ENCODE measurements at places on chromosomes 4 and X. TPM values are rescaled to one million over a fixed set of nuclear protein-coding genes. Genes with fewer than 3 reads are reported as not detected.
A peak's percentile ranks its signal among the peaks of the same experiment; 100 is the strongest.

DNA sequence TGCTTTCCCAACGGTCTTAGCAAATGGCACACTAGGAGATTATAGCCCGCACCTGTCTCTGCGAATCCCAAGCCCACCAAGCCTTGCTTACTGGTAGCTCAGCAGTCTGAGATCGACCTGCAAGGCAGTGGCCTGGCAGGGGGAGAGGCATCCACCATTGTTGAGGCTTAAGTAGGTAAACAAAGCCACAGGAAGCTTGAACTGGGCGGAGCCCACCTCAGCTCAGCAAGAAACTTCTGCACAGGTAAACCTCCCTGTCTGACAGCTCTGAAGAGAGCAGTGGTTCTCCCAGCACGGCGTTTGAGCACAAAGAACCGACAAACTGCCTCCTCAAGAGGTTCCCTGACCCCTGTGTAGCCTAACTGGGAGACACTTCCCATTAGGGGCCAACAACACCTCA, 42.8 kb downstream of the BRWD3 start:
- DNase-seq = no peak

Gene GC
- not detected for total RNA-seq

- no peak for DNase-seq
Measured at GRCh38 chr4:182449930-182450439, 206.8 kb downstream of the TENM3 start.

- DNase-seq = no peak
Measured at GRCh38 chr4:96603641-96604040, 763.7 kb downstream of the PDHA2 start.

DNA sequence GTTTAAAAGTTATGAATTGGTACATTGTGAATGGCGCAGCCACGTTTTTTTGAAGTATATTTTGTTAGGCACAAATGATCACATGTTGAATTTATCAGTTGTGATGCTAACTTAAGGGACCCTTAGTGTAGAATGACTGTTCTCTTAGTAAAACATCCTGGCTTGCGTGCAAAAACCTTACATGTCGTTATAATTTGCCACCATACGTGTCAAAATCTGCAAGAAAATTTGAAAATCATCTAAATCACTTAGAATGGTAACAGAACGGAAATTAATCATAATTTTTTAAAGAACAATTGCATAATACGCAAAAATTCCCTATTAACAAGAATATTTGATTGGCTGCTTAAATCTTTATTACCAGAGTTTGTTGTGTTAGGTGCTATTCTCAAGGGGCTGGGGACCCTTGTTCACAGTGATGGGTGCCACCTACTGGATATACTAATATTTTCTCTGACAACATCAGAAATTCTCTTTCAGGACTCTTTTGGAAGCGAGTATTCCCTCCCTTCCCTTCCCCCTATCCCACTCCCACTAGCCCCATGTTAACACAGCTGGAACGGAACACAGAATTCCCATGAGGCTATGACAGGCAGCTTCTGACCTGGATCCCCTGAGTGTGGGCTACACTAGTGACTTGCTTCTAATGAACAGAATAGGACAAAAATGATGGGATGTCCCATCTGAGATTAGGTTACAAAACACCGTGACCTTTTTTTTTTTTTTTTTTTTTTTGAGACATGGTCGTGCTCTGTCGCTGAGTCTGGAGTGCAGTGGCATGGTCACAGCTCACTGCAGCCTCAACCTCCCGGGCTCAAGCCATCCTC, 71.8 kb downstream of the SUPT20HL2 start:
- DNase-seq = no peak

DNA sequence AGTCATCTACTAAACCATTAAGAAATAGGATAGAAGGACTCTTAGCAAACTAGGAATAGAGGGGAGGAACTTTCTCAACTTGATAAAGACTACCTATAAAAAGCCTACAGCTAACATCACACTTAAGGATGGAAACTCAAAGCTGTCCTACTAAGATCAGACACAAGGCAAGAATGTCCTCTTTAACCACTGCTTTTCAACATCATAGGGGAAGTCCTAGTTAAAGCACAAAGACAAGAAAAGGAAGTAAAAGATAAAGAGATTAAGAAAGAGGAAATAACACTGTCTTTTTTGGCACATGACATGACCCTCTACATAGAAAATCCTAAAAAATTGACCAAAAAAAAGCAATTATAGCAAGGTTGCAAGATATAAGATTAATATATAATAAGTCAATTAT, 136.6 kb downstream of the FBXW7 start:
- no peak for DNase-seq

Gene USP17L20
- total RNA-seq = not detected

GRCh38 chrX:20861113-20861512, 513.1 kb upstream of the CNKSR2 start:
- DNase-seq = no peak

Gene H2BW2
- total RNA-seq = not detected

Gene DCAF8L2
- not detected for total RNA-seq

Gene IGSF1
- 0.29 TPM for total RNA-seq

Gene DDX53
- total RNA-seq = not detected

DNA sequence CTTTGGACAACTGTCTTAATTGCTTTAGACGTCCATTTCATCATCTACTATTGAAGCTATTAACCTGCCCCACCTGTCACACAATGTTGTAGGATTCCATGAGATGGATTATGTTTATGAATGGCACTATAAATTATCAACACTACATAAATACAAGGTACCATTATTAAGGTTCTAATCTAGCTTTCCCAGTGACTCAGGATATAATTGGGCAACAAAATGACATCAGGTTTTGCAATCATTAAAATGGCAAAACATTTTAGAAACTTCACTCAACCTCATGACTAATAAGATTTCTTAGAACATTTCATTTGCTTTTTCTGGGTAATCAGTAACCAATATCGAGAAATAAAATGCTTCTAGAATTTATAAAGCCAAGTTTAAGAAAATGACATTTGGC, 9.2 kb downstream of the HOPX start:
- DNase-seq = no peak

GRCh38 chr4:171342646-171343045, 470.6 kb upstream of the GALNTL6 start:
- DNase-seq = no peak

GRCh38 chr4:128725405-128726055, 84.0 kb upstream of the JADE1 start:
- no peak for DNase-seq

Gene SLC9B2
- total RNA-seq = 23.5 TPM

Gene CDX4
- not detected for total RNA-seq

- DNase-seq = no peak
Measured at GRCh38 chrX:120308558-120308957, 2.7 kb downstream of the TMEM255A start.

DNA sequence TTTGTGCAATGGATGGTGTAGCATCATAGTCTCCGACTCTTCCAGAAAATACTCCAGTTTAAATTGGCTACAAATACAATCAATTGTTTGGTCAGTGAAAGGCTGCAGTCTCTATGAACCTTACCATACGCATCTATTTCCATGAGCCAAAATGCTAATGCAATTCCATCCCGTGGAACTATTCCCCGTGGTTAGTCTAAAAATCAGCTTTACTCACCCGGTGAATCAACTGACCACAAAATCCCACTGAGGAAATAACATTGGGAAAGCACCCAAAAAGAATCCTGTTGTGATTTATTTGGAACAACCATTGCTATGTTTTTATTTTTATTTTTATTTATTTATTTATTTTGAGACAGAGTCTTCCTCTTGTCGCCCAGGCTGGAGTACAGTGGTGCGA, 87.1 kb downstream of the DHX15 start:
- DNase-seq = no peak

GRCh38 chrX:118396113-118396512, 50.2 kb downstream of the WDR44 start:
- no peak for DNase-seq

Gene SERTM2
- total RNA-seq = under 0.01 TPM

- peak; percentile 74 for DNase-seq
Measured at GRCh38 chr4:1321946-1322650, 24.9 kb upstream of the UVSSA start.

DNA sequence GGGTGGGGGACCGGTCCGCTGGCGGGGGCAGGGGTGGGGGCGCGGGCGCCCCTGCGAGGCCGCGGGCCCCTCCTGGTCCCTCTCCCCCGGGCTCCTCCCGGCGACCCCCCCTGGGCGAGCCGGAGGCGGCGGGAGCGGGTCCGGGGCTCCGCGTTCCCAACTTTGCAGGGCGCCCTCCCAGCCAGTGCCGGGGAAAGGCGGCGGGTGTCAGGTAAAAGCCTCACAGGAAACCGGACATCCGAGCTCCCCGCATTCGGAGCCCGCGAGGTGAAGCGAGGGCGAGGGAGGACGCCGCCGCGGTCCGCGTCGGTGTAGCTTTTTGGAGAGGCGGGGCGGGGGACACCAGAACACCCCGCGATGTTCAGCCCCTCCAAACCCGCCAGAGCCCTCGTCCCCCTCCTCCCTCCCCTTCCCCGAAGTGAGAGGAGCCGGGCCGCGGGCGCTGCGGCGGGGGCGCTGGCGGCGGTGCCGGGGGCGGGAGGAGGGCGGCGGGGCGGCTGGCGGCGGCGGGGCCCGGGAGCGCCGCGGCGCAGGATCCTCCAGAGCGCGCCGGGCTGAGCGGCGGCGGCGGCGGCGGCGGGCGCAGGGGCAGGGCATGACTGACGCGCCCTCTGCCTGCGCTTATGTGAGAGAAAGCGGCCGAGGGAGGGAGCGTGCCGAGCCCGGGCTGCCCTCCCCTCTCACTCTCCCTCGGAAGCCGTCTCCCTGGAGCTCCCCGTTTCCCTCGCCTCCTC, at the start of gene VEGFC:
Gene VEGFC (minus strand): TSS at position 597 of the 734 bp plus-strand sequence. CDS start 611 bp downstream, outside the sequence.
- DNase-seq = peak; percentile 93

DNA sequence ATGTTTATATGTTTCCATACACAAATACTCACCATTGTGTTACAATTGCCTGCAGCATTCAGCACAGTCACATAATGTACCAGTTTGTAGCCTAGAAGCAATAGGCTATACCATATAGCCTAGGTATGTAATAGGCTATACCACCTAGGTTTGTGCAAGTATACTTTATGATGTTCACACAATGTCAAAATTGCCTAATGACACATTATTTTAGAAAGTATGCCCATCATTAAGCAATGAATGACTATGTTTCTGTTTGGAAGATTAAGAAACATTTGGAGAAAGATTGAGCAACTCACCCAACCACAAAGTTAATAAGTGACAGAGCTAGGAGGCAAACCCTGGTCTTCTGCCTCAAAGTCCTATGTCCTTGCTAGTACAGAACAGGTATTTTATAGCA, 96.8 kb upstream of the GRIA3 start:
- DNase-seq = no peak

Gene CCKAR
- total RNA-seq = 2.5 TPM

Gene ZDHHC9
- total RNA-seq = 33.0 TPM

DNA sequence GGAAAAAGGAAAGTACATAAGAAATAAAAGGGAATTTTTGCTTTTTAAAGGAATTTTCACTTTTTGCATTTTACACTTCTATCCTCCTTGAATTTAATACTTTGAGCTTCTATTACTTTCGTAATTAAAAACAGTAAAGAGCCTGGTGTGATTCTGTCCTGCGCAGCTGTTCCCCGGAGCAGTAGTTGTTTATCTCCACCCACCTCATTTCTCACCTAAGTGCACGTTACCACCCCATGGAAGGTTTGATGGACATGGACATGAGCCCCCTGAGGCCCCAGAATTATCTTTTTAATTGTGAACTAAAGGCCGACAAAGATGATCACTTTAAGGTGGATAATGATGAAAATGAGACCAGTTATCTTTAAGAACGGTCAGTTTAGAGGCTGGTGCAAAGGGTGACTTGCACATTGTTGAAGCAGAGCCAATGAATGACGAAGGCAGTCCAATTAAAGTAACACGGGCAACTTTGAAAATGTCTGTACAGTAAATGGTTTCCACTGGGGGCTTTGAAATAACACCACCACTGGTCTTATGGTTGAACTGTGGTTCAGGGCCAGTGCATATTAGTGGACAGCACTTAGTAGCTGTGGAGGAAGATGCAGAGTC, 52.1 kb upstream of the TEX13D start:
- no peak for DNase-seq

DNA sequence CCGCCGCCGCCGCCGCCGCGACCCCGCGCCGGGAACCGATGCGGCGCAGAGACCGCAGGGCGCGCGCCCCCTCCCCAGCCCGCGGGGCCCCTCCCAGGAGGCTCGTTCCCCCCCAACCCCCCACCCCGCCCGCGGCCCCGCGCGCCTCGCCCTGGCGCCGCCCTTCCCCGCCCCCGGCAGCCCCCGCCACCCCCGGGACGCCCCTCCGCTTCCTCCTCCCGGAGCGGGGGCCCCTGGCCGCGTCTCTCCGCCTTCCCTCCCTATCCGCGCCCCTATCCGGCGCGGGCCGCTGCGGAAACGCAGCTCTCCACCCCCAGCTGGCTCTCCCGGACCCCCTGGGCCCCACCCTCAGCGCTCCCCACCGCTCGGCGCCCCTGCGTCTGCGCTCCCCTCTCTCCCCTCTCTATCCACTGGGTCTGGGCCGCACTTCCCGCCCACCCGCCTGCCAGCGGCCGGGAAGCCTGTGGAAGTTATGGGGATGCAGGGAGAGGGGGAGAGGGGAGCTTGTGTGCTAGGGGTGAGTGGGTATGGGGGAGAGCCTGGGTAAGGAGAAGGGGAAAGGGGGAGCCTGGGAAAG, at the start of gene TMEM271:
Gene TMEM271 (minus strand): TSS at position 51 of the 577 bp plus-strand sequence. CDS start 233 bp downstream, outside the sequence.
- DNase-seq = peak; percentile 83

GRCh38 chr4:164648151-164648848, 105.6 kb upstream of the SMIM31 start:
- DNase-seq = peak; percentile 27

GRCh38 chrX:69503782-69504625, at the start of gene NALF2:
Gene NALF2 (plus strand): TSS chrX:69504326. CDS start chrX:69505283, 957 bp downstream.
- DNase-seq = peak; percentile 84

DNA sequence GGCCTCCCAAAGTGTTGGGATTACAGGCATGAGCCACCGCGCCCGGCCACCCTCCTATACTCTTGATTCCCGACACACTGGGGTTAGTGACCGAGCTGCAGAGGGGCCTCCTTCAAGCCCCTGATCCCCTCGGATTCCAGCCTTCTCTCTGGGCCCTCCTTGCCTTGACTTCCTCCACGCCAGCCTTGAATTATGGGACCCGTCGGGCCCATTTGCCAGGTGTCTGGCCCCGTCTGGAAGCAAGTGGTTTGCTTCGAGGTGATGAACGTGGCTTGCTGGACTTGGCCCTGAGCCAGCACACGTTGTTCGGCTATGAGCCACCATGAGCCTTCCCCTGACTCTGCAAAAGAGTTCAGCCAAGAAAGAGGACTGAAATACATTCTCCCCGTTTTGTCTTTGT, 37.4 kb upstream of the GRPEL1 start:
- DNase-seq = no peak

Gene ART3
- total RNA-seq = under 0.01 TPM

GRCh38 chr4:181289198-181289597, 954.0 kb upstream of the TENM3 start:
- DNase-seq = no peak

All from osteoblast (primary cell).